Stimulated activated CD8-positive, alpha-beta memory T cell treated with anti-CD3 and anti-CD28 coated beads, Interleukin-15, amount 100 ng/mL, for 1 hour (primary cell): ENCODE measurements at places on chromosomes 2 and 18.

- DNase-seq = no peak
These were observed 3.5 kb upstream of the CHRNG start for GRCh38 chr2:232535761-232536530.

DNA sequence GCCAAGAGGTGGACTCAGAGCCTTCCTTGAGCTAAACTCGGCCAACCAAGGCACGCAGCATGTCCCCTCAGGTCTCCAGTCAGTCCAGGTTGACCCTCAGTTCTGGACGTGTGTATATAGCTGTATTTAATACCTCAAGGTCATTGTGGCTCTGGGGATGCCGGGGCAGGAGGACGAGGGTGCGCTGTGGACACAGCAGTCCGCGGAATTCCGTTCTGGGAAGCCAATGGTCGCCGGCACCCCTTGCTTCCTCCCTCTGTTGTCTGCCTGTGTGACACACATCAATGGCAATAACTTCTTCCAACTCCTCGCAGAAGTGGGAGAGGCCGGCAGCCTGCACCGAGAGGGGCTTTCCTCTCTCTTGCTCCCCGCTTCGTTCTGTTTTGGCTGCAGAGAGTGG is 27.7 kb downstream of the LBH start:
- DNase-seq = no peak

- no peak for DNase-seq
These were observed 68.6 kb downstream of the EXOC6B start for GRCh38 chr2:72757177-72757775.

DNA sequence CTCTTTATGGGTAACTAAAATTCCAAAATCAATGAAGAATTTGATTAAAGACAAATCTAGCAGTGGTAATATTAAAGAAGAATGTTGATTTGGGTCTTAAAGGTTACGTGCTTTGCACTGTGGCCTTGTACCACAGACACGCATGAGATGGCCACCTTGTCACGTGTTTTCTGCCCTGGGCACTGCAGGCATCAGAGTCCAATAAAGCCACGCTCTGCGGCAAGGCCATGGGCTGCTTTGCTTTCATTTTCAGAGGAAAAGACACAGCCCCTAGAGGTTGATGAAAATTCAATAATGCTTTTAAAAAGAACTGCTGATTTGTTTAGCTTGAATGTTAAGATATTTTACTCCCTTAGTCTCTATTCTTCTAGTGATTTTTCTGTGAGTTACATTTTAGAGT is 30.4 kb downstream of the AOX1 start:
- no peak for DNase-seq

GRCh38 chr2:105845976-105846375 is 101.3 kb downstream of the NCK2 start:
- no peak for DNase-seq

- DNase-seq = no peak
These were observed 17.4 kb downstream of the NDC80 start for GRCh38 chr18:2588666-2589344.

DNA sequence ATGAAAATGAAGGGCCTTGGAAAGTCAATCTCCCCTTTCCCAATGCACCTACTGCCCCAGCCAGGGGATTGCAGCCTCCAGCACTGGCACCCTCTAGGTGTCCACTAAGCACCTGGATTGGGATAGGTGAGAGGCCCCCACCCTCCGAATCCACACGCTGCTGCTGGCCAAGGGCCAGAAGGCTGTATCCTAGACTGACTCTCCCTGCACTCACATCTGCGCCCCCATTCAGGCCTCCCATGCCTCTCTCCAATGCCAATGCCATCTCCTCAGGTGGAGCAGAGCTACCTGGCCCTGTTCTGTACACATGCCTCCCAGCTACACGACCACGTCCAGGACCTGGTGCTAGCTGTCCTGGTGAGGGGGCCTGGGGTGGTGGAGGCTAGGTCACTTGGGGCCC is 9.8 kb downstream of the MFSD2B start:
- no peak for DNase-seq

GRCh38 chr18:63339920-63340484 is 20.4 kb upstream of the BCL2 start:
- DNase-seq = no peak

DNA sequence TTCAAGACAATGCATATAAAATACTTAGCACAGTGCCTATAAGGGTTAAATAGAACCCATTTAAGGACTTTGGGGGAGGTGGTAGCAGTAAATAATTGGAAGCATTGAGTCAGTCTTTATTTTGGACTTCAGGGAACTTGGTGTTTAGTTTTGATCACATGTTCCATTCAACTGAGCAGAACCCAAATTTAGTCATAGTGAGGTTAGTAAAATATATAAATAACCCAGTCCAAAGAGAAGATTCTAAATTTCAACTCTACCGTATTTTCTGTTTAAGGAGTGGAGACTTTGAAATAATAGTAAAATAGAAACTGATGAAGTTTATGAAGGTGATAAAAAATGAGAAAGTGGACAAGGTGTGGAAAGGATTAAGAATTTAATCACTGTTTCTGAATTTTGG is 19.7 kb downstream of the TWSG1 start:
- DNase-seq = no peak

- DNase-seq = no peak
These were observed 2.5 kb upstream of the SFT2D3 start for GRCh38 chr2:127698553-127699355.

GRCh38 chr2:47346107-47346506 is 56.8 kb upstream of the MSH2 start:
- DNase-seq = no peak

- DNase-seq = no peak
These were observed 6.7 kb downstream of the ARHGEF4 start for GRCh38 chr2:130843321-130843985.

GRCh38 chr2:20617081-20617575 is 33.8 kb downstream of the HS1BP3 start:
- no peak for DNase-seq

DNA sequence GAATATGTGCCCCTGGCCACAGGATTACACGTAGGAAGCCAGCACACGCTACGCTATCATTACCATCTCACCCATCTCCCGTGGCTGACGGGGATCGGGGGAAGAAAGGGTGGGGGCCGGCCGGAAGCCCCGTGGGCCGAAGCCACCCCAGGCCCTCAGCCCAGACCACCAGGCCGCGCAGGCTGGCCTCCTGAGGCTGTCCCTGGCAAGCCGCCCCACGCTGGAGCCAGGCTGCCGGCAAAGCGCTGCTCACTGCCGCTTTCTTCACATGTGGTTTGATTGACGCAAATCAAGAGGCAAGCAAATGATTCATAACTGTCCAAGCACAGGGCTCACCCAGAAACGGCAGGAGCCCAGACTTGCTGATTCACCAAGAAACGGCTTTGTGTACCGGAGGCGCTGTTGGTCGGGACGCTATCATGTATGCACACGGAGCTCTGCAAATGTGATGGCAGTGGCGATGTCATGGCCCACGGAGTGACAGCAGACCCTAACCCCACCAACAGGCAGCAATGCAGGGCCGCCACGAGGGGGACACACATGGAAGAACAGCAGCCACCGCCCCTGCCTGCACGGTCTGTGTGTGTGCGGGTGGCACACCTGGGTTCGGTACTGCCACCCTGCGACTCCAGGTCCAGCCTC is 125.7 kb downstream of the HDAC4 start:
- peak; percentile 55 for DNase-seq

GRCh38 chr2:9741110-9741509 is 102.2 kb upstream of the TAF1B start:
- no peak for DNase-seq

- DNase-seq = no peak
These were observed 89.5 kb downstream of the MRPS9 start for GRCh38 chr2:105127289-105127915.

- no peak for DNase-seq
These were observed 51.4 kb downstream of the MARCO start for GRCh38 chr2:118993392-118993752.

GRCh38 chr2:221767106-221768012 is 195.3 kb upstream of the EPHA4 start:
- DNase-seq = no peak

GRCh38 chr2:203025592-203025991 is 10.9 kb downstream of the NBEAL1 start:
- DNase-seq = no peak

DNA sequence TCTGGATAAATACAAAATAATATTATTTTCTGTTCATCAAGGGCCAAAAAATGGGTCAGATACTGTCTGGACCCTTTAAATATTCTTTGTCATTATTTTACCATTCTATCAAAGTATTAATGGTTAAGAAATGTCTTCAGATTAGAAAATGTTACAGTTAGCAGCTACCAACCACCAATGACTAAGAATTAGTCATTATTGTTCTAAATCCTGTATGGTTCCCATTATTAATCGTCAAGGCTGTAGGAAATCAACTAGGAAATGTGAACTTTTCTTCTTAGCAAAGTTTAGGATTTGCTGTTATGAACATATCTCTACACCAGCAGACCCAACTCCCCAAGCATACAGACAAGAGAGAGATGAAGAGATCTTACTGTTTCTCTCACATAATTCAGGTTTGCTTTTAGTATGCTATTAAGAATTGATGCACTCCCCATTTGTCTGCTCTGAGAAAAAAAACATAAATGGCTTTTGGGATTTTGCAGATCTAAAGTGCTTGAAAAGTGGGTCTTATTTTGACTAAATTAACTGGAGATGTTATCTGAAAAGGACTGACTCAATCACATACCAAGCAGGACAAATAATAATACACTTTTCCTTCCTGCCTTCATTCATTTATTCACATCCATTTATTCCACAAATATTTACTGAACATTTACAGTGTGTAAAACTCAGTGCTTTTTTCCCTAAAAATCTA is 147.7 kb downstream of the PPP1R1C start:
- no peak for DNase-seq

DNA sequence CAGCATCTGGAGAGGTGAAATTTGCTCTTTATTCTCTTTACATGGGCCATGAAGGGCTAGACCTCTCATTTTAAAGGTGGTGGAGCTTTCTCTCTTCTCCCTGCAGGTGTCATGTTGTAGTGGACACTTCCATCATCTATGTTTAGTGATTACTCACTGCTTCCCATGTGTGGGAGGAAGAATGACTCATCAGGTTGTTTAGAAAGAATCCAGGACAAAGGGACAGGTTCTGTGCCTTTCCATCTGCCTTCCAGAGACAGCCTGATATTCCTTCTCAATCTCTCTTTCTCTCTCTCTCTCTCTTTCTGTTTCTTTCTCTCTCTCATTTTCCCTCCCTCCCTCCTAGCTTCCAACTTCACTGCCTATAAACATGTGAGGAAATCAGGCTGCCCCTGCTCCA is 38.7 kb downstream of the SCG2 start:
- no peak for DNase-seq

GRCh38 chr18:79567481-79568147 is 112.0 kb upstream of the CTDP1 start:
- no peak for DNase-seq

DNA sequence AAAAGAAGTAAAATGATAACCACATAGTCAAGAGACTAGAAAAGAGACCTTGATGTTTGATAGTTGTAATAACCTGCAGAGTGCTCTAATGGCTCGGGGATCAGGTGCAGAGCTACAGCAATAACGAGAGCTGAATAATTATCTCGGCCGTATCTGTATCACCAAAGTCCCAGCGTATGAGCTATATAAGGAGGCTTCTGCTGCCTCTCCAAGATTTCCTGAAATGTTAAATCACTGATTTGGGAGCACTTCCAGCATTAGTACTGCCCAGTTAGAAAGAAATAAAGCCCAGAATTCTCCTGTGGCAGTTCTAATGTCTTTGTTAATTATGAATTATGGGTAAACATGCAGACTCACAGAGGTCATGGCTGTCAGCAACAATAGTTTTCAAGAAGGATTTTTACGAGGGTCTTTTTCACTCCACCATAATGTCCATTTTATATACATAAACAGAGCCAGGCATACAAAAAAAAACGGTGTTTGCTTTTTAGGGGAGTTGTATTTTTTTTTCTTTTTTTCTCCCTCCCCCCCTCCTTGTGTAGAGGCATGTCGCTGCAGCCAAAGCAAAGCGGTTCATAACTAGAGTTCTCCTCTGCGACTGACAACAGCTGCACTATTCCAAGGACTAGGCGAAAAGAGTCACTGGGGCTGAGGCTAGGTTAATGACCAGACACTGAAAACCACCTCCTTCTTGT is 168.3 kb upstream of the VRK2 start:
- DNase-seq = no peak

DNA sequence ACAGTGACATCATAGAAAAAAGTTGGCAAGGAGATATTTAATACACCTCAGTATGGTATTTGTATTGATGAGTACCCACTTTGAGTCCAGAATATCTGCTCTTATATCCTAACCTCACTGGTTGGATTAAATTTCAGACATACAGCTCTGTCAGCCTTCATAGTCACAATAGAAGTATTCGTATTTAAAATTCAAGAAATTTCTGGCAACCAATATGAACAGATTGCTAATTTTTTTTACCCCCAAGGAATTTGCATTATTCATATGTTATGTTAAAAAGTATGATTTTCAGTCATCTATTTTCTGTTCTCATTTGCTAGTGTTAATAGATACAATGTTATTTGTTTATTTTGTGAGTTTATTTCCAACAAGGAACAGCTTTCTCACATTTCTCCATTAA is 1306.8 kb upstream of the NXPH2 start:
- no peak for DNase-seq

- no peak for DNase-seq
These were observed 1037.7 kb upstream of the SLC39A10 start for GRCh38 chr2:194619366-194619765.

- DNase-seq = no peak
These were observed 141.2 kb upstream of the CTAGE1 start for GRCh38 chr18:22558945-22559385.

DNA sequence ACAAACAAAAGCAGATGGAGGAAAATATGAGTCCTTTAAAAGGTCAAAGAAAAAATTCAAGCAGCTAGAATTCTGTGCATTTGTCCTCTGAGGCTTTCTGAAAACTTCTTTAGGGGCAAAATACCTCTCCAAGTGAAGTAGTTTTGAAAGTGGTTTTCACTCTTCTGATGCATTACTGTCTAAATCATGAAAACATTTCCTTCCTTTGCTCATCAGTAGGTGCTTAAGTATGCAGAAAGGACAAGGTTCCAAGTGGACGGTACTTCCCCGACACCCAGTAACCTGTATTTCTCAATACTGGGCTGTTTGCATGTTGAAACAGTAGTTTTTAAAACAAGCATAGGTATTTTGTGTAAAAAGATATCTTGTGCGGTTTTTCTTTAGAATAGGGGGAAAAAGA is 189.1 kb upstream of the ERBB4 start:
- DNase-seq = no peak

- DNase-seq = no peak
These were observed 369.8 kb upstream of the CDH7 start for GRCh38 chr18:65380986-65381385.

DNA sequence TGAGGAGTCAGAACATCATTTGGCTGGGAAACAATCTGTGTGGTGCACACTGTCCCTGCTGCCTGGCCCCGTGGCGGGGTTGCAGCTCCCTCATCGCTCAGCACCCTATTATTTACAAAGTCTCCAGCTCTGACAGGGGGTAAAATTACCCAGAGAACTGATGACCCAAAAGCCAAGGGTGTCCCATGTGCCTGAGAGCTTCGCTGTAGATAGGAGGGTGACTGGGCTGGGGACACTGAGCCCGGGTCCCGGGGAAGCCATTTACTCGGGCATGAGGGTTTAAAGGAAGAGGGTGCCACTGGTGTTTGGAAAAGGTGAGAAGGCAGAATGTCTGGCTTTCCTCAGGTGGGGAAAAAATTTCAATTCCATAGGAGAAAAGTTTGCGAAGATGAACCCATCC is 48.2 kb upstream of the EML6 start:
- no peak for DNase-seq
